ENCODE measurements at places on chromosomes 3 and 15.
A peak's percentile ranks its signal among the peaks of the same experiment; 100 is the strongest.

DNA sequence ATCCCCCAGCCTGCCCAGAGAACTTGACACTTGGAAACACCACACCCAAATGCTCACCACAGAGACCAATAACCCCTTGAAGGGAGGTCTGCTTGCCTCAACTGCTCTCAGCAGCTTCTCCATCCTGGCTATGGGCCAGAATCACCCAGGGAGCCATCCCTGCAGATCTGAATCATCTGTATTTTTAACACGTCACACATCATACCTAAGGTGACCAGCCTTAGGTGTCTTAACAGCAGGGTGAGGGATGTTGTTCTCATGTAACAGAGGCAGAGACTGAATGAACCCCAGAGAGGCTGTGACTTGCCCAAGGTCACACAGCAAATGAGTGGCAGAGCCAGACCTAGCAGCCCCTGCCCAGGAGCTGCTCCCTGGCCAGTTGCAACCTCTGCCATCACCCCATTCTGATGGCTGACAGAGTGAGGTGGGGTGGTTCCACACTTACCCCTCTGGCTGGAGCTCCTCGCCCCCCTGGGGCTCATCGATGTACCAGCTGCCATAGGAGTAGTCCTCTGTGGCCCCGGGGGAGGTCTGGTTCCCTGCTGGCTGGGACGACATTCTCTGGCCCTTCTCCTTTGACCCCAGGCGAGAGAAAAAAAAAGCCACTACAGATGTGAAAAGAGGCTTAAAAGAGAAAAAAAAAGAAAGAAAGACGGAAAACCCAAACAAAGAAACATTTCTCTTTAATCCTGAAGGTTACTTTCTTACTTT lies 722 bp downstream of the STRA6 start:
- DNase-seq, result no peak

DNA sequence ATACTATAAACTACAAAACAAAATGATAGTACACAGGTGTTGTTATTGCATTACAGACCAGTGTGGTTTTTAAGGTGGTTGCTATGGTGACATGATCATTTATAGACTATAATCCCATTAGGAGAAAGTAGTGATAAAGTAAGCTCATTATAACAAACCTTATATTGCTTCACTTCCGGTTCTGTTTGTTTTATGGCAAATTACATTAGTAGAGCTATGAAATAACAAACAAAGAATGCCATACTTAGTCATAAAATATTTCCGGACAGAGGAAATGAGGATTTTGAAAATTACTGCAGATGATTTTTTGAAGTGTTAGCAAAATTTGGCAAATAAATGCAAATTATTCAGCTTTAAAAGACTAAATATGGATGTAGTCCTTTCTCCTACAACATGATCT lies 640.4 kb upstream of the ARPP21 start:
- no peak for DNase-seq

- no peak for DNase-seq
Measured at GRCh38 chr15:89828281-89829145, 13.9 kb upstream of the ANPEP start.

DNA sequence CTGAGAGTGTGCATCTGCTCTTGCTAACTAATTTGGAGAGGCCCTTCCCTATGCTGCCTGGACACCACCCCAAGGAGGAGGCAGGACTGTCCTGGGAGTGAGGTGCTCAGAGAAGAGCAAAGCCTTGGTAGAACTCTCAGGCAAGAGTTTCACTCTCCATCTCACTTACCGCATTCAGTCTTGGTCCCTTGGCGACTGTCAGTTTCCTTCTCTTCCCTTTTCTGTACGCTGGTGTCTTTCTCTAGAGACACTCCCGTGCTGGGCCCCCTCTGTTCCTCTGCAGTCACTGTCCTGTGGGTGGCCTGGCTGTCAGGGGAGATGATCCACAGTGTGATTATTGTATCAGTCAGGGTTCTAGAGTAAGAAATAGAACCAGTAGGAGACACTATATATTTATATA lies 44.0 kb downstream of the IDH2 start:
- DNase-seq, result no peak

DNA sequence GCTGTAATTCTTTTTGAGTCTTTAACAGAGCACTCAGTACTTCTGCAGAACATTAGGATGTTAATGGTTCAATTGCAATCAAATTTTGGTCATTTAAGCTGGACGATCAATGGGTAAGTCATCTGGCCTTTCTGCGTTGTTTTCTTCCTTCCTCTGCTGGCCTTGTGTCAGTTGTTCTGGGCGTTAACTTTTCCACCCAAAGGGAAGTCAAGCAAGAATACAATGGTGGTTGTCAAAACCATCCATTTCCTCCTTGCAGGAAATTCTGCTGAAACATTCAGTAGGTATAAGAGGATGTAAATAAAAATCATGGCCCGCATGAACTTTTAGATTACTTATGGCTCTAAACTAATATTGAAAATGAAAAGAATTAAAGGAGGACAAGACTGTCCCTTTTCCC lies 584.0 kb downstream of the GRM7 start:
- DNase-seq, result no peak

- DNase-seq, result peak; percentile 21
Measured at GRCh38 chr3:59450946-59451763, 401.3 kb upstream of the CFAP20DC start.

DNA sequence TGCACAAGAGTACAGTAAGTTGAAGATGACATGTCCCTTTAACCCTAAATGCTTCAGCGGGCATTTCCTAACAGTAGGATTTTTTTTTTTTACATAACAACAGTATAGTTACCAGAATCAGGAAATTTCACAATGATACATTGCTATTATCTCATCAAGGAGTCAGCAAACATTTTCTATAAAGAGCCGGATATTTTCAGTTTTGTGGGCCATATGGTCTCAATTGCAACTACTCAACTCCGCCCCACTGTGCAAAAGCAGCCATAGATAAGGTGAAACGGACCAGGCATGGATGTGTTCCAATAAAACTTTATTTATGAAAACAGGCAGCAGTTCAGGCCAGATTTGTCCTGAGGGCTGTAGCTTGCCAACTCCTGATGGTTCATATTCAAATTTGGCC lies 130.6 kb downstream of the SMAD6 start:
- DNase-seq, result no peak

- DNase-seq, result no peak
Measured at GRCh38 chr3:9399746-9400145, 2.3 kb downstream of the SETD5 start.

DNA sequence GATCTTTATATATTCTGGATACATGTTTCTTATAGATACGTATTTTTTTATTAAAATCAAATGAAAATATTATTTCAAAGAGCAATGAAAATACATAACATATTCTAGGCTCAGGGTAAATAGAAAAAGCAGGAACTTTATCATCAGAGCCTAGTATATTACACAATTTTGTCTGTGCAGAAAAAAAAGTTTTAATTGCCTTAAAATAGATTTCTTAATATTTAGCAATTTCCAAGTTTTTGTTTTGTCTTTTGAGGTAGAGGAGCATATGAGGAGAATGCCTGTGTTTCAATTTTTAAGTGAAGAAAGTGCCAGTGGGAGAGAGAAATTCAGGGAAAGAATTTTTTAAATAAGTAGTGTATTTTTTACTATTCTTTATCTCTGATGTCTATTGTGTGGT lies 10.5 kb downstream of the CAPN7 start:
- DNase-seq, result no peak

DNA sequence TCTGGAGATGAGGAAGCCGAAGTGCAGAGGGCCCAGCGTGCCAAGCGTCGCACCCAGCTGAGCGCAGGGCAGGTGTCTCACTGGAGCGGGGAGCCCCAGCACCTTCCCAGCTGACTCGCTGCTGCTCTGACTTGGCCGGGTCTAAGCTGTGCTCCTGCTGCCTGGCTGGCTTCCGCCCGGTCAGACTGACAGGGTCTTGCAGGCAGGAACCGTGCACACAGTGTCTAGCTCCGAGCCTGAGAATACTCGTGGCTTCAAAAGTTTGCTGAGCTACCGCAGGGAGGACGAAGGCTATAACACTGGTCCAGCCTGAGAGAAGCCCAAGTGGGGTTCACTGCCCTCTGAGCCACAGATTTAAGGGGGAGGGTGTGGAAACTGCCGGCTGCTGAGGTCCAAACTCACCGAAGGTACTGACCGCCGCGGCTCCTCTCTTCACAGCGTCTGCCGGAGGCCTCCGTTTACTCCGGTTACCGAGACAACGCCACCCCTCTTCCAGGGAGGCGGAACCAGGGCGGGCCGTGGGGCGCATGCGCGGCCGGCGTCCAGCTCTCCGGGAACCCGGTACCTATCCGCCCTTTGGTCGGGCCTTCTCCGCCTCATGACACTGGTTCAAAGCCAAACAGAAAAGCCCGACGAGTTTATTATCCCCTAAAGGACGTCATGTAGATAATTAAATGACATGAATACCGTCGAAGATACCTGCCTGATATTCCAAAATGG lies at the start of gene CFAP44:
CFAP44 (minus strand) TSS at position 443 of the 720 bp plus-strand sequence. CDS start 7,829 bp downstream, outside the sequence.
- DNase-seq, result peak; percentile 17
